ENCODE measurements at places on chromosomes 5 and 9.

- DNase-seq, result peak; percentile 33
Measured at GRCh38 chr5:42889311-42889933, 77.7 kb upstream of the SELENOP start.

- no peak for DNase-seq
Measured at GRCh38 chr9:35254237-35254636, 92.4 kb downstream of the UNC13B start.

- DNase-seq, result no peak
Measured at GRCh38 chr9:77946969-77947620, 84.5 kb downstream of the GNAQ start.

GRCh38 chr5:95826949-95827891 is 4.7 kb upstream of the GLRX start:
- DNase-seq, result no peak

DNA sequence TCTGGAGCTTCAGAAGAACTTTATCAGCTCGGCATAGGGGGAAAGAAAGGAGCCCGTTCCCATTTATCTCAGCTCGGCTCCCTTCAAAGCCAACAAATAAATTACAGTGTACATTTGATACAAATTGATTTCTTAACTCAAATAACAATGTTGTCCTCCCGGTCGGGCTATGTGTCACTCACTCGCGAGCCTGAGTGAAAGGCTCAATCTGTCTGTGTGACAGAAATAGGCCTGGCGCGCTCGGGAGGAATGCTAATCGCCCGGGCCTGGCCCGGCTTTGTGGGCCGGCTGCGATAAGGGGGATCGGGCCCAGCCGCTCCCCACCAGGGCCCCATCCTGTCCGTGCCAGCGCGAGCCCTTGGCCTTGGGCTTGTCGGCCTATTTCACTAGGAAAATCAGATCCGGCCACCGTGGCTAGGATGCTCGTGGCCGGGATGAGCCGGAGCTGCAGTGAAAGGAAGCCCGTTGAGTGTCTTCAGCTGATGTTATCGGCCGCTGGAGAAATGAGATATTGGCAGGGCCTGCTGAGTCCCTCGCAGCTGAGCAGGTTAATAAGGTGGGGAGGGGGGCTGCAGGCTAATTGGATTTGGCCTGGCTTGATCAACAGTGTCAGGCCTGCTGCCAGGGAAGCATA is 258.7 kb downstream of the IRX1 start:
- no peak for DNase-seq

- DNase-seq, result no peak
Measured at GRCh38 chr5:66982470-66982869, 214.1 kb downstream of the CD180 start.

Data from activated CD4-positive, alpha-beta T cell treated with anti-CD3 and anti-CD28 coated beads for 4 hours (primary cell).